Glomerular endothelial cell (primary cell): ENCODE measurements at places on chromosomes 3 and 15. TPM values are rescaled to one million over a fixed set of nuclear protein-coding genes. Genes with fewer than 3 reads are reported as not detected.

Gene NUSAP1
- total RNA-seq = 12.8 and 28.5 TPM in 2 replicates

Gene COL8A1
- 67.5 and 187 TPM in 2 replicates for total RNA-seq

Gene ISL2
- 0.18 and 0.19 TPM in 2 replicates for total RNA-seq

Gene CCR3
- total RNA-seq = not detected in 2 replicates

Gene C3orf20
- total RNA-seq = not detected in 2 replicates

Gene TMEM44
- 48.8 and 76.5 TPM in 2 replicates for total RNA-seq

Gene PLSCR5
- total RNA-seq = not detected in 2 replicates

Gene ACSBG1
- under 0.01 TPM in 1 of 2 replicates, not detected in the other for total RNA-seq

Gene LTF
- total RNA-seq = not detected in 2 replicates

Gene TMEM39A
- total RNA-seq = 28.9 and 31.9 TPM in 2 replicates

Gene CGNL1
- 9.9 and 26.7 TPM in 2 replicates for total RNA-seq

Gene ITIH1
- not detected in 2 replicates for total RNA-seq

Gene CHRFAM7A
- total RNA-seq = 0.44 and 1.1 TPM in 2 replicates

Gene ANKRD63
- 0.18 TPM in 1 of 2 replicates, not detected in the other for total RNA-seq

Gene FBXW12
- total RNA-seq = not detected in 2 replicates

Gene TUSC7
- not detected in 2 replicates for total RNA-seq

Gene LRRK1
- total RNA-seq = 11.2 and 14.7 TPM in 2 replicates

Gene SPCS1
- total RNA-seq = 156 and 169 TPM in 2 replicates

Gene TMEM212
- not detected in 2 replicates for total RNA-seq

Gene KLHL6
- 9.5 and 13.0 TPM in 2 replicates for total RNA-seq

Gene PLCB2
- 3.0 and 5.1 TPM in 2 replicates for total RNA-seq

Gene TOMM70
- total RNA-seq = 26.2 and 33.3 TPM in 2 replicates

Gene NPAP1
- total RNA-seq = not detected in 2 replicates

Gene MOBP
- 0.23 TPM in 1 of 2 replicates, not detected in the other for total RNA-seq

Gene ZNF662
- 0.63 and 1.5 TPM in 2 replicates for total RNA-seq

Gene ATP8B4
- not detected in 2 replicates for total RNA-seq

Gene FOXL2NB
- total RNA-seq = 0.78 TPM in 1 of 2 replicates, not detected in the other

Gene FAM131A
- 30.9 and 36.8 TPM in 2 replicates for total RNA-seq

Gene NME9
- not detected in 2 replicates for total RNA-seq

Gene KBTBD8
- total RNA-seq = 1.0 and 1.1 TPM in 2 replicates

Gene DUOXA2
- not detected in 2 replicates for total RNA-seq

Gene GLDN
- not detected in 2 replicates for total RNA-seq

Gene HIGD2B
- not detected in 2 replicates for total RNA-seq

Gene ACOX2
- total RNA-seq = 0.10 and 4.7 TPM in 2 replicates

Gene SPPL2A
- total RNA-seq = 98.1 and 147 TPM in 2 replicates

Gene SCN11A
- 0.15 and 0.23 TPM in 2 replicates for total RNA-seq

Gene SIDT1
- 0.99 TPM in 1 of 2 replicates, not detected in the other for total RNA-seq

Gene SPATA12
- 0.15 and 0.18 TPM in 2 replicates for total RNA-seq
